ENCODE measurements at places on chromosomes 7 and 10.

- DNase-seq = no peak
These were observed 53.2 kb downstream of the GSAP start for GRCh38 chr7:77362905-77363304.

GRCh38 chr10:132175907-132176581 lies 10.7 kb upstream of the DPYSL4 start:
- no peak for DNase-seq

GRCh38 chr10:86888585-86889381 lies 68.6 kb downstream of the MMRN2 start:
- no peak for DNase-seq

GRCh38 chr7:148275359-148275890 lies 315.1 kb upstream of the C7orf33 start:
- DNase-seq = no peak

GRCh38 chr7:44574287-44574872 lies 672 bp upstream of the DDX56 start:
- DNase-seq = peak; percentile 21

GRCh38 chr7:25208525-25209221 lies 19.6 kb downstream of the NPVF start:
- DNase-seq = no peak

GRCh38 chr7:29091715-29092114 lies 54.6 kb downstream of the CPVL start:
- peak; percentile 65 for DNase-seq

- no peak for DNase-seq
These were observed 44.9 kb upstream of the ZNF32 start for GRCh38 chr10:43693602-43694001.

- no peak for DNase-seq
These were observed 711.3 kb downstream of the GRM8 start for GRCh38 chr7:126541406-126541805.

DNA sequence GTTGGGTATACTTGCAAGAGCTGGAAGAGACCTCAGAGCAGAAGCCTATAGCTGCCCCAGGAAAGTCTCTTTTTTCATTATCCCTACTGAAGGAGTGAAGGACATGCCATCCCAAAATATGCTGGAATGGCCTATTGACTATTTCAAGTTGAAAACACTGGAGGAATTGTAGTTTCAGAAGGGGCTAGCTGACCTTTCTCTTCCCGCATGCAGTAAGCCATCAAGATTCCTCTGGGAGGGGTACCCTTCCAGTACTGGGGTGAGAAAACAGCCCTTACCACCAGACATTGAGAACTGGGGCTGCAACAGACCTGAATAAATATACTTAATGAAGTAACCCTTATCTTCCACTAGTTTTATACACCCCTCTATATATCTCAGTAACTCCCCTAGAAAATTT lies 41.7 kb downstream of the CHCHD3 start:
- no peak for DNase-seq

DNA sequence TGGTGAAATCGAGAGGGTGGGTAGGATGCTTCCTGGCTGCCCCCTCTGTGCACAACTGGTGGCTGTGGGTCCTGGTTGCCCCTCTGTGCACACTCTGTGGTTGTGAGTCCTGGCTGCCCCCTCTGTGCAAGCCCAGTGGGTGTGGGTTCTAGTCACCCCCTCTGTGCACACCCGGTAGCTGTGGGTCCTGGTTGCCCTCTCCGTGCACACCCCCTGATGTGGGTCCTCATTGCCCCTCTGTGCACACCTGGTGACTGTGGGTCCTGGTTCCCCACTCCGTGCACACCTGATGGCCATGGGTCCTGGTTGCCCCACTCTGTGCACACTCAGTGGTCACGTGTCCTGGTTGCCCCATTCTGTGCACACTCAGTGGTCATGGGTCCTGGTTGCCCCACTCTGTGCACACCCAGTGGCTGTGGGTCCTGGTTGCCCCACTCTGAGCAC lies 20.3 kb upstream of the RET start:
- DNase-seq = no peak

DNA sequence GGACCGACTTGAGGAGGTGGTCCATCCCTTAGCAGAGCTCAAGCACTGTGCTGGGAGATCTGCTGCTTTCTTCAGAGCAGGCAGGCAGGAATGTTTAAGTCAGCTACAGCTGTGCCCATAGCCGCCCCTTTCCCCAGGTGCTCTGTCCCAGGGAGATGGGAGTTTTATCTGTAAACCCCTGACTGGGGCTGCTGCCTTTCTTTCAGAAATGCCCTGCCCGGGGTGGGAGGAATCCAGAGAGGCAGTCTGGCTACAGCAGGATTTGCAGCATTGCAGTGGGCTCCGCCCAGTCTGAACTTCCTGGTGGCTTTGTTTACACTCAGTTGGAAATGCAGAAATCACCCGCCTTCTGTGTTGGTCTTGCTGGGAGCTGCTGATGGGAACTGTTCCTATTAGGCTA lies 51.2 kb upstream of the SEMA3A start:
- DNase-seq = no peak

- DNase-seq = no peak
These were observed 25.6 kb downstream of the ADCYAP1R1 start for GRCh38 chr7:31077484-31078362.

- no peak for DNase-seq
These were observed 248.0 kb downstream of the PRPF18 start for GRCh38 chr10:13834581-13835286.
